MG63 (cell line): ENCODE measurements at places on chromosomes 2 and 18. TPM values are rescaled to one million over a fixed set of nuclear protein-coding genes. Genes with fewer than 3 reads are reported as not detected.

- DNase-seq, result no peak
These were observed 119.0 kb upstream of the SYT4 start for GRCh38 chr18:43396266-43396665.

GRCh38 chr18:26419746-26420145 lies 128.6 kb downstream of the KCTD1 start:
- no peak for DNase-seq

DNA sequence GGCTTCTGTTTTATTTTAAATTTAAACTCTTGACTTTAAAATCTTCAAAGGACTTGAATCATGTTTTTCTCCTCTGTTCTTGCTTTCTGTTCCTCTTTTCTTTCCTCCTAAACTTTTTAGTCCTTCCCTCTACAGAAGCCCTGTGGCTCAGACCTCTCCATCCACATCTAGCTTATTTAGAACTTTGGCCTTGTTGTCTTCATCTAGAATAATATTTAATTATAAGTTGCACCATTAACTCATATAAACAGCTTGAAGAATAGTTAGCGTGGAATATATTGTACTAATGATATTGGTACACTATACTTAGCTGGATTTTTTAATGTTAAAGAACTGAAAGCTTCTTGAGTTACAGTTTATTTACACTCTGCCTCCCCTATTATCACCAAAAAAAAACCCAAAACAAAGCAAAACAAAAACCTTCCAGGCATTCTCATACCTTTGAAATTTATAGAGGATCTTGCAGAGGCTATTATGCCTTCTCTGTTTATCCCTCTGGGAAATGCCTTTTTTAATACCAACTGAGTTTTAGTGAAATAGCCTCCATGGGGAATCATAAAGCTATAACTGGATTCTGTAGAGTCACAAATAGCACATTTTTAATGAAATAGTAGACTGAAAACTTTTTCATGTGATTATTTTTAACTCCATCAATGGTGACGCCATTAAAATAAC lies 9.2 kb upstream of the CCDC141 start:
- no peak for DNase-seq

DNA sequence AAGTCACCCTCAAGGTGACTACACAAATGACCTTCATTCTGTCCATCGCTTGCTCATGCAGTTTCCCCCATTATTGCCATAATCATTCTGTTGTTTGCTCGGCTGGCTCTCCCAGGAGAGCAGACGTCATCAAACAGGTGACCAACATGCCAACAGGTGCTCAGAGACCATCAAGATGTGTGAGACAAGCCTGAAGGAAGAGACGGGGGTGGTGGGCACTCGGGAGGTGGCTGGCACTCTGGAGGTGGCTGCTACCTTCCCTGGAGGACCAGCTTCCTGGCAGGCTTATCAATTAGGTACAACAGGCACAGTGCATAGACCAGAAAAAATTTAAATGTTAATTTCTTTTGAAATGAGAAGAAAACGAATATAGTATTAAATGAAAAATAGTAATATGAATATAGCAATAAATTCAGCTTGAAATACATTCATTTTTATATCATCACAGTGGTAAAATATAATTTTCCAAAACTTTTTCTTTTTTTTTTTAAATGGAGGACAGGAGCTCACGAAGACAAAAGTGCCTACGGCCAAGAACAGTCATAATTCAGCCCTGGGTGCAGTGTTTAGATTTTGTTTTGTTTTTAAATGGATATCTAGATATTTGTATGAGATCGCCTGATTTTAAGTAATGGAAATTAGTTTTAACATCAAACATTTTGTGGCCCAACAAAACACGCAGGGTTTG lies 16.9 kb upstream of the HAAO start:
- no peak for DNase-seq

DNA sequence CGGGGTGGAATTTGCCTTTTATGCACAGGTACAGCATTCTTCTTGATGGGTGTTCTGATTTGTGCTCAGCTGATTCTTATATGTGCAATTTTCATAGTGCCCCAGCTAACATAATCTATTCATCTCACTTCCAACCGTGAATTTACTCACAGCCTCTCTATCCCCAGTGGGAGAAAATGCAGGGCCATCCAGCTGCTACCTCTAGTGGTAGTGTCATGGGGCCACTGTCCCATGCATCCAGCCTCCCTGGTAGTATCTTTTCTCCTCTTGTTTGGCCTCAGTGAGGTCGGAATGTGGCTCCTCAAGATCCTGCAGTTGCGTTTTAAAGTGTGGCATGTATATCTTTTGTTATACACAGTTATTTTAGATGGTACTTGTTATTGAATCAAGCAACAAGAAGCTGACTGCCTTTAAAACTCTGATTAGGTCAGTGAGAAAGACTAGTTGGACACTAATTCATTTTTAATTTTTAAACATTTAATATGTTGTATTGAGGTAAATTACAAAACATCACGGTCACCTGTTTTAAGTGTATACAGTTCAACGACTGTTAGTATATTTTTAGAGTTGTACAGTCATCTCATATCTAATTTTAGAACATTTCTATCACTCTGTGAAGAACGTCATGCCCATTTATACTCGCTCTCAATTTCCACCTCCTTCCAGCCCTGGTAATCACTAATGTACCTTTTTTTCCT lies 67.9 kb upstream of the TXNDC2 start:
- DNase-seq, result no peak

DNA sequence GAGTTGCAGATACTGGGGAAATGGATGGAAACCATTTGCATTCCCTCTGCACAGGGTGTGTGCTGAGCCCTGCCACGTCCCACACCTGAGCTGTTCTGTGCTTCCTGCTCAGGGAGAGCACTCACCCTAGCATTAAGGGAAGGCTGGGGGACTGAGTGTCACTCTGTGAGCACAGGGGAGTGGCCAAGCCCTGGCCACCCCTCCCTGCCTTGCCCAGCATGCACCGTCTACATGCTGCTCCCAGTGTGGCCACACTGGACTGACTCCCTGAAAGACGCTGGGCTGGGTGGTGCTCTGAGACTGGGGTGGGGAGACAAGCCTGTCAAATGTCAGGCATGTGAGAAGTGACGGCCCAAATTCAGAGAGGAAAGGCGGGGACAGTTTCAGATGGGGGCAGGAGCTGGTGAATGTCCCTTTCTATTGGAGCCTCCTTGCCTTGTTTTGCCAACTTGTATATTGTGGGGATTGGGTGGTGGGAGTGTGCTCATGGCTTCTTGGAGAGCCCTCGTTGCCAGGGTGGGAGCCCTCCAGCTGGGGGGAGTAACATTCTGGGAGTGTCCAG lies 298.4 kb upstream of the HS6ST1 start:
- DNase-seq, result no peak

DNA sequence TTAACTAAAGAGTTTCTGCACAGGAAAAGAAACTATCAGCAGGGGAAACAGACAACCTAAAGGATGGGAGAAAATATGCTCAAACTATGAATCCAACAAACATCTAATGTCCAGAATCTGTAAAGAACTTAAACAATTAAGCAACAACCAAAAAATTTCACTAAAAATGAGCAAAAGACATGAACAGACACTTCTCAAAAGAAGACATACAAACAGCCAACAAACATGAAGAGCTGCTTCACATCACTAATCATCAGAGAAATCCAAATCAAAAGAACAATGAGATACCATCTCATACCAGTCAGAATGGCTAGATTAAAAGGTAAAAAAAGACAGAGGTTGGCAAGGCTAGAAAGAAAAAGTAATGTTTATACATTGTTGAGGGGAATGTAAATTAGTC lies 8.8 kb upstream of the GULP1 start:
- DNase-seq, result no peak

IL37 gene
- total RNA-seq, result 3.1 and 6.9 TPM in 2 replicates

- DNase-seq, result no peak
These were observed 756.4 kb upstream of the CDH7 start for GRCh38 chr18:64994370-64994769.

BIN1 gene
- 33.7 and 50.8 TPM in 2 replicates for total RNA-seq

DNA sequence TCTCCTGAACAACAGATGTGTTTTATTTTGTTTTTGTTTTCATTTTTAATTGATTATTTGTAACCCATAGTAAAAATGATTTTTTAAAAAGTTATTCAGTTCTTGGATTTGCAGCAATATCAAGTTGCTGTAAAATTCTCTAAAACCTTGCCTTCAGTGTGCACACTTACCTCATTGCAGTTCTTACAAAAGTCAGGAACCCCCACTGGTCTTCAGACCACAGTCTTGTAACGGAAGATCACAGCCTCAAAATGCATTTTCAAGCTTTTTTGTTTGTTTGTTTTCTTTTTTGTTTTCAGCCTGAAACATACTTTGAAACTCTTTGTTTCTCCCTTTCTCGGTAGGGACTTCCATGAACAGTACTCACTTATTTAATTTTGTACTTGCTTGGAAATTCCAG lies 1012.8 kb upstream of the GYPC start:
- DNase-seq, result no peak

DNA sequence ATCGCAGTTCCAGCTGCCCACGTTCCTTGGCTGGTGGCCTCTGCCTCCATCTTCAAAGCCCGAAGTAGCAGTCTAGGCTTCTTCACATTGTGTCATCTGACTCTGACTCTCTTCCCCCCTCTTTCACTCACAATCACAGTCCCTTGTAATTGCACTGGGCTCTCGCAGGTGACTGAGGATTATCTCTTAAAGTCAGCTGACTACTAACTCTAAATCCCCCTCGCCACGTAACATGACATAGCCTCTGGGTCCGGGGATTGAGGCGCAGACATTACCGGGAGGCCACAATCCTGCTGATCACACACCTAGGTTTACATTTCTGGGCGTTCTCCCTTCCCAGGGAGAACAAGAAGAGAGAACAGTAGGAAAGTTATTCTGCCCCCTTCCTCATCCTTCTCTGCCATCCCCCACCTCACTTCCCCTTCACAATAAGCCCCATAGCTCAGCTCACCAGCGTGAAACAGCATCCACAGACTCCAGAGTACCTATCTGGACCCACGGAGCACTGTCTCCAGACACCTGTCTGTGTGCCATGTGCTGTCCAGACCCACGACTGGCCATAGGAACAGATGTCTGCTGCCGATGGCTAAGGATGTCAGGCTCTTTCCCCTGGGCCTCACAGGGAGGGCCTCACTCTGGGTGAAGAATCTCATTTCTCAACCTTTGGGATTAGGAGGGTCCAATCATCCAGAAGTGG lies 64.3 kb upstream of the FZD7 start:
- DNase-seq, result no peak

GRCh38 chr2:239609607-239610310 lies 208.9 kb upstream of the HDAC4 start:
- DNase-seq, result no peak

DNA sequence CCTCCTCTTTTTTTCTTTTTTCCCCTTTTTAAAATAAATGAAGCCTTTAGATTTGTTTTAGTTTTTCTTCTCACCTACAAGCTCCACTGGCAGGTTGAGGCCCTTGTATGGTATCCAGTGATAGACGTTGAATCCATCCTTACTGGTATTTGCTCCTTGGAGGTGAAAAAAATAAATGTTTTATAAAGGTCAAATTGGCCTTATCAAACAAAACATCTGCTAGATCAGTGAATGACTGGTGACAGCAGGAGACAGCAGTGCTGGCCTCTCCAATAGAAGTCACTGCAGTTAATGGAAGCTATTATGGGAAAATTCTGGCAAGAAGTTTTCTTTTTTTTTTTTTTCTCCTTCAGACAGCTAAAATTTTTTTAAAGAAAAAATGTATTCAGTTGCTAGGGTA lies 12.6 kb upstream of the SP9 start:
- DNase-seq, result no peak

DNA sequence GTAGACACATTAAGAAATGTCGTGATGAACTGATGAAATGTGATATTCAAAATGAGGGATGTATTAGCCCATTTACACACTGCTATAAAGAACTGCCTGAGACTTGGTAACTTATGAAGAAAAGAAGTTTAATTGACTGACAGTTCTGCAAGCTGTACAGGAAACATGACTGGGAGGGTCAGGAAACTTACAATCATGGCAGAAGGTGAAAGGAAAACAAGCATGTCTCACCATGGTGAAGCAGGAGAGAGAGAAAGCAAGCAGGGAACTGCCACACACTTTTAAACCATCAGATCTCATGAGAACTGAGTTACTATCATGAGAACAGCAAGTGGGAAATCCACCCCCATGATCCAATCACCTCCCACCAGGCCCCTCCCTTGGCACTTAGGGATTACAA lies 1010.8 kb upstream of the CELF4 start:
- no peak for DNase-seq

GRCh38 chr2:152405206-152406118 lies 70.5 kb downstream of the FMNL2 start:
- no peak for DNase-seq

DNA sequence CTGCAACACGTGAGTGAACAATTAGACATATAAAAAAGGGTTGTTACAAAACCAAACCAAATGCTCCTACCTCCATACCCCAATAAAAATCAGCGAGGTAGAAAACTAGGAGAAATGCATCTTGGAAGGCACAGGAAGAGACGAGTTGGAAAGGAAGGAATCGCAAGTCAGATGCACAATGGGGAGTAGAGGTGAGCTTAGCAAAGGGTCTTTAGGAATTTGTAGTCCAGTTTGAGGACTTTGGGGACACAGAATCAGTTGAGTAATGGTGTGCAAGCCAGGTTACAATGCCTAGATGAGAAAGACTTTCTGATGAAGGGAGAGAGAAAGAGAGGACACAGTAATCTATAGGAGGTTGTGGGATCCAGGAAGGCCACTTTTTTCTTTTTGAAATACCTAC lies 35.7 kb downstream of the XRCC5 start:
- DNase-seq, result no peak

- DNase-seq, result no peak
These were observed 5.5 kb downstream of the ANKRD62 start for GRCh38 chr18:12099160-12099559.

PPP4R3B gene
- total RNA-seq, result 12.6 and 23.4 TPM in 2 replicates
